ENCODE measurements at places on chromosomes 5 and 9.

GRCh38 chr5:104538734-104539133 lies 976.1 kb upstream of the NUDT12 start:
- DNase-seq: no peak

DNA sequence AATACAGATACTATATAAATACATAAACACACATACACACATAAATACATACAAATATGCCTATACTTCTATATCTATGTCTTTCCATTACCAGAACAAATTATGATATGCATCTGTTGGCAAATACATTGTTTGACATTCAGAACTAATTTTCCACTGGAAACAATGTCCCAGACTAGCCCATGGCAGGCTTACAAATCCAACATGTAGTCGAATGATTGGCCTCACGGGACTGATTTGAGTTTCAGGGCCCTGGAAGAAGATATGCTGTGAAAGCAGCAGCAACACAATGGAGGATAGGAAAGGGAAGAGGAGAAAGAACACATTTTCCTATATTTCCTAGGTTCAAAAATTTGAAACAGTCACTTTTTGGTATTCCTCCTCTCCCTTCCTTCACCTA lies 881.1 kb upstream of the DMAC1 start:
- DNase-seq: no peak

GRCh38 chr9:115913696-115914095 lies 239.9 kb upstream of the PAPPA start:
- DNase-seq: no peak

GRCh38 chr5:128632264-128632663 lies 94.2 kb upstream of the FBN2 start:
- DNase-seq: no peak

Measured in right renal pelvis (tissue), 4 donors.